ENCODE measurements at places on chromosomes 16 and 17. TPM values are rescaled to one million over a fixed set of nuclear protein-coding genes. Genes with fewer than 3 reads are reported as not detected.

- H3K36me3 ChIP-seq, result no peaks in the 10 kb centered on the region
- no peaks in the 10 kb centered on the region for H3K27me3 ChIP-seq
- no peak for DNase-seq
These were observed 34.1 kb downstream of the MEOX1 start for GRCh38 chr17:43627653-43628052.

- DNase-seq, result no peak
- no peaks in the 10 kb centered on the region for H3K36me3 ChIP-seq
- no peaks in the 10 kb centered on the region for H3K27me3 ChIP-seq
These were observed 1.9 kb downstream of the CREBBP start for GRCh38 chr16:3878610-3879009.

DNA sequence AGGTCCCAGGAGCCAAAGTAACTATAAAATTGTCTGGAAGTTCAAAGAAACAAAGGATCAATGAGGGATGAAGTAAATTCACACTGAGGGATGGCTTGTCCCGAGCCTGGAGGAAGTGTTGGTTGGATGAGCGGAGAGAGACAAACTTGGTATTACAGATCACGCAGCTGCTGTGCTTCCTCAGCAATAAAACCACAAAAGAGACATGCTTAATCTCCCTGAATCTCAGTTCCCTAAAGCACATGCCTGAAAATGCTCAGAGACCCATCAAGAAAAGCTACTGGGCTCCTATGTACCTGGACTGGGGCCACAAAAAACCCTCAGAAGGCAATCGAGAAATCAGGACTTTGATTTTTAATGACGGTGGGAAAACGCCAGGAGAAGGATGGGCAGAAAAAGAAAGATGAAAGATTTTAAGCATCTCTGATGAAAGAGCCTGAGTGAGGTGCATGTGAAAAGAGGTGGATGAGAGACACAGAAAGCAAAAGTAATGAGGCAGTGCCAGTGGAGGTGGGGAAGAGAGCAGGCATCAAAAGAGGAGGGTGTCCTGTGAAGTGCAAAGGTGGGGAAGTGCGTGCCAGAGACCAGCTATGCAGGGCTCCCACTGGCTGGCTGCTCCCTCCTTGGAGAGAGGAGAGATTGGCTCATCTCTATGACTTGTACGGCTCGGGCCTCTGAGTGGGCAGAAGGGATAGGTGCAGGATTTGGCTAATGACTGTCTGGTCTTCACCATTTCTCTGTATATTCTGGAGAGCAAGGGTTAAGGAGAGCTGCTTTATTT lies 143.7 kb downstream of the ABCC12 start:
- no peak for DNase-seq
- no peaks in the 10 kb centered on the region for H3K36me3 ChIP-seq
- H3K27me3 ChIP-seq, result no peaks in the 10 kb centered on the region

DNA sequence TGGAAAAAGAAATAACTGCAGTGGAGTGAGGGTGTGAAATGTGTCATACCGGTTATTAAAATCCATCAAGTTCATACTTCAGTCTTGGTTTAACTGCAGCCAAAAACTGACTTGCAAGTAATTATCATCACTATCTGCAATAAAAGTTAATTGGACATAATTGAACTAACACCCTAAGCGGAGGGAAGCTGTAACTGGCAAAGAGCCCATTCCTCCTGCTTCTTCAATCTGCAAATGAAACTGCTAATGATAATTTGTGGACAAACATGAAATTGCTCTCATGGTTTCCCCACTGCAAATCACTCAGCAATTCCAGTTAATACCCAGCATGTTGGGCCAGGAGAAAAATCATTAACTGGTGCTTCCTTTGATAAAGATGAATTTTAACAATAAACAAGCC lies 46.5 kb downstream of the FAM222B start:
- no peak for DNase-seq
- H3K4me3 ChIP-seq, result no peak overlapping the region
- H3K4me1 ChIP-seq, result no peaks in the 10 kb centered on the region
- no peak overlapping the region for H3K27ac ChIP-seq

- H3K27me3 ChIP-seq, result no peaks in the 10 kb centered on the region
- no peak overlapping the region for H3K4me3 ChIP-seq
- no peaks in the 10 kb centered on the region for H3K4me1 ChIP-seq
- no peaks in the 10 kb centered on the region for H3K36me3 ChIP-seq
- H3K27ac ChIP-seq, result no peak overlapping the region
These were observed 221.0 kb upstream of the WSB1 start for GRCh38 chr17:27072885-27073284.

- H3K4me3 ChIP-seq, result no peak overlapping the region
- no peak for DNase-seq
- H3K27ac ChIP-seq, result no peak overlapping the region
- no peaks in the 10 kb centered on the region for H3K4me1 ChIP-seq
These were observed 29.4 kb downstream of the NEUROD2 start for GRCh38 chr17:39578272-39578671.

DNA sequence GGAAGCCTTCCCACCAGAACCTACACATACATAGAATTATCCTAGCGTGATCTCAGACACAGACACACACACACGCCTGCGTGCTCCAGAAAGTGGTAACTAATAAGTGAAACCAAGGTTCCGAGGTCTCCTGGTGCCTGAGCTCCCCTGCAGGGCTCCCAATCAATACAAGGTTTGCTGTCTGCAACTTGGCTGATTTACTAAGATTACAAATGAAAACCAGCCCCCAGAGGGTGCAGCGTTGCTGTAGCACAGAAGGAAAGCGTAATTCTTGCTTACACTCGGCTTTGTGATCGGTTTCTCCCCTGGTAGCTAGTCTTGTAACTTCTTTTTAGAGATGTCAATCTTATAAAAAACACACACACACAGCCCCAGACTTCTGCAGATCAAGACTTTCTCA lies 334.1 kb upstream of the XYLT1 start:
- H3K4me3 ChIP-seq, result no peak overlapping the region
- DNase-seq, result no peak
- H3K27ac ChIP-seq, result no peak overlapping the region
- H3K4me1 ChIP-seq, result no peaks in the 10 kb centered on the region

DNA sequence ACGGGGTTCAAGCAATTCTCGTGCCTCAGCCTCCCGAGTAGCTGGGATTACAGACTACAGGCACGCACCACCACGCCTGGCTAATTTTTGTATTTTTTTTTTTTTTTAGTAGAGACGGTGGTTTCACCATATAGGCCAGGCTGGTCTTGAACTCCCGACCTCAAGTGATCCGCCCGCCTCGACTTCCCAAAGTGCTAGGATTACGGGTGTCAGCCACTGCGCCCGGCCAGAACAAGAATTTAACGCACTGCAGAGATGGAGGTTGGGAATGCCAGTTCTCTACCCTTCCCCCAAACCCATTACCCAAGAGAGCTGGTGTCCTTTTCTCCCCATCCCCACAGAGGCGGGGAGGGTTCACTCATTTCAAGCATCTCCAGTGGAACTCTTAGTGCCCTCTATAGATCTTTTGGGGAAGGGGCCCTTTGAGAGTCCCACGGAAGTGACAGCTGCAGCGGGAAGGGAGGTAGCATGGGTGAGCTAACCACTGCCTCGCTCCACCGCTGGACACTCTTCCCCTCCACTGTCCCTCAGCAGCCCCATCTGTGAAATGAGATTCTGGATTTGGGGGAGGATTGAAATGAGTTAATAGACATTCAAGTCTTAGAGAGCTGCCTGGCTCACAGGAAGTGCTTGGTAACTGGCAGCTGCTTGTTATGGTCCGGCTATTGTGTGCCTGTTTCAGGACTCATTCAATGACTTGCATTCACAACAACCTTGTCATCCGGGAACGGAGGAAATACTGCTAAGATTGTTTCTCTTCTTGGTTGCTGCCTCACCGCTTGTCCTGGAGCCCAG lies 3.5 kb upstream of the UBALD2 start:
- H3K27ac ChIP-seq, result peak overlapping the region; percentile 88
- H3K36me3 ChIP-seq, result no peaks in the 10 kb centered on the region
- H3K27me3 ChIP-seq, result no peaks in the 10 kb centered on the region
- peaks cover 14% of the 10 kb centered on the region for H3K4me1 ChIP-seq
- DNase-seq, result no peak

- no peaks in the 10 kb centered on the region for H3K4me1 ChIP-seq
- DNase-seq, result no peak
- no peaks in the 10 kb centered on the region for H3K36me3 ChIP-seq
- no peak overlapping the region for H3K4me3 ChIP-seq
These were observed 214.6 kb downstream of the SNX29 start for GRCh38 chr16:12191102-12191501.

DNA sequence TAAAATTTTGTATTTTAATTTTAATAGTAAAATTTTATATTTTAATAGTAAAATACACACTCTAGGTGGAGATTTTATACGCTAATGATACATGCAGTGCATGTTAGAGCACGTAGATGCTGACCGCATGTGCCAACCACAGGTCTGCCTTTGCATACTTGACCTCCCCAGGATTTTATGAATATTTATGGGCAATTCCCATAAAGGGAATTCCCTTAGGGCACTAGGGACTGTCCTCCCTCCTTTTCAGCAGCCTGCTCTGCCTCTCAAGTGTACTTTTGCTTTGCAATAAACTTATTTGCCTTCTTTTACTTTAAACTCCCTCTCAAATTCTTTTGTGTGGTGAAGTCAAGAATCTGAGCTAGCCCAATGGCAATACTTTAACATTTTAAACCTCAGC lies 217.7 kb upstream of the CDH8 start:
- H3K27me3 ChIP-seq, result no peaks in the 10 kb centered on the region
- no peak for DNase-seq
- no peaks in the 10 kb centered on the region for H3K36me3 ChIP-seq

DNA sequence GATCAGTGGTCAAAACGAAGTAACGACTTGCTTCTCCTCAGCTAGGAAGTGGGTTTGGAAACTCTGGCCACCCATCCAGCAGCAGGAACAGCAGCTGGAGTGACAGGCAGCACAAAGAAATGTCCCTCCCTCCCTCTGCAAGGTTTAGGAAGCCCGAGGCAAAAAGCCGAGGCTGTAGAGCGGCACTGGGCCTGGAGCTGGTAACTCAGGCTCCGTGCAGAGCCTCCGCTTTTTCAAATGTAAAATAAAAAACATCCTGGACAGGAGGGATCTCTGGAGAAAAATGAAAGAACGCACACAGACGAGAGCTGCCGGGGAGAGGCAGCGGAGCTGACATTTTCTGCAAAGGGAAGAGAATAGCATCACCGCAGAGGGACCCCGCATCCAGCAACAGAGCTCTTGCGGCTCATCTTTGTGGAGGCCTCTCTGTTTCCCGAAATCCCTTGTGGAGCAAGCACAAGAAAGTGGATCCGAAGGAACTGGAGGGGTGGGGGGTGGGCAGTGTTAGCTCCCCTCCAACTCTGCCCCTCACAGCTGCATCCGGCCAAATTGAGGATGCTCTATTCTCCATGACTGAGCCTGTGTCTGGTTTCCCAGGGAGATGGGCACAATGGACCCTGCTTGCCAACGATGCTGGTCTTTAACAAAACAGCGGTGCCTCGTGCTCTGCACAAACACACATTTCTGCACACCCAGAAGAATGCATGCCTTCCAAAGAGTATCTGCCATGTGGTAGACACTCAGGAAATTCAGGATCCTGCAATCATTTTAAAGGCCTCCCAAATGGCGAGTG lies 335.5 kb upstream of the ZFHX3 start:
- no peak overlapping the region for H3K4me3 ChIP-seq
- DNase-seq, result no peak
- no peak overlapping the region for H3K27ac ChIP-seq
- no peaks in the 10 kb centered on the region for H3K27me3 ChIP-seq
- no peaks in the 10 kb centered on the region for H3K4me1 ChIP-seq
- H3K36me3 ChIP-seq, result no peaks in the 10 kb centered on the region

- no peak for DNase-seq
- H3K4me1 ChIP-seq, result peaks cover 14% of the 10 kb centered on the region
- no peaks in the 10 kb centered on the region for H3K27me3 ChIP-seq
- H3K36me3 ChIP-seq, result no peaks in the 10 kb centered on the region
- H3K4me3 ChIP-seq, result no peak overlapping the region
These were observed 51.7 kb downstream of the ARHGAP27 start for GRCh38 chr17:45380991-45381390.

DNA sequence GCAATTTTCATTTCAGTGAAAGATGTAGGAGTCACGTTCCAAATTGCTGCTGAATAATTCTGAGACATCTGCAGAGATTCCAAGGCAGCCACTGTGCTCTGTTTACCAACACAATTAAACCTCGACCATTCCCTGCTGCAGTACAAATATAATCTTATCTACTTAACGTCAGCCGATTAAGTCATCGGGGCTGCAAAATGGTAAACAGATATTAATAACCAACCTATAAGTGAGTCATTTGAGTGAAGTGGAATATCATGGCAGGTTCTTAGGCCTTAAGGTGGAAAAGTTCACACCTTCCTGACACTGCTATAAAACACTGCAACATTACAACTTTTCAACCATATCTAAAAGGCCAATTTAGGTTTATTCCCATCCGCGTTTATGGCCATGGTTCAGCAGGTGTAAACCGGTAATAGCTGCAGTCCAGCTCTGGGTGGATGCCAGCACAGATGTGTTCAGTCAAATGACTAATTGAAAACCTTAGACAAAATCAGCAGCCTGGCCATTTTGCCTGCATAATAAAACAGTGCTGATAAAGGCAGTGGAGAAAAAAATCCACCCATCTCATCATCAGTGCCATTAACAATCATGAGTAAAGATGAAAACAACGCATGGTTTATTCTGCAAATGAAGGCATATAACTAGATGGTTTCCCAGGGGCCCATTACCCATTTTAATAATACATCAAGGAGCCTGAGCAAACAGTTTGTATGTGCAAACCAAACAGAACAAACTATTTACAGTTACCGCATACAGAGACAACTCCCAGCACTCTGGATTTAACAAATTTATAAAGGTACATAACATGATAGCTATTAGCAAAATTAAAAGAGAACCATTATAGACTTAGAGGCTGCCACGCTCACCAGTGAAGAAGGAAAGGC lies 202.9 kb upstream of the IRX3 start:
- H3K36me3 ChIP-seq, result no peaks in the 10 kb centered on the region
- no peak for DNase-seq
- H3K27me3 ChIP-seq, result no peaks in the 10 kb centered on the region
- no peaks in the 10 kb centered on the region for H3K4me1 ChIP-seq

DNA sequence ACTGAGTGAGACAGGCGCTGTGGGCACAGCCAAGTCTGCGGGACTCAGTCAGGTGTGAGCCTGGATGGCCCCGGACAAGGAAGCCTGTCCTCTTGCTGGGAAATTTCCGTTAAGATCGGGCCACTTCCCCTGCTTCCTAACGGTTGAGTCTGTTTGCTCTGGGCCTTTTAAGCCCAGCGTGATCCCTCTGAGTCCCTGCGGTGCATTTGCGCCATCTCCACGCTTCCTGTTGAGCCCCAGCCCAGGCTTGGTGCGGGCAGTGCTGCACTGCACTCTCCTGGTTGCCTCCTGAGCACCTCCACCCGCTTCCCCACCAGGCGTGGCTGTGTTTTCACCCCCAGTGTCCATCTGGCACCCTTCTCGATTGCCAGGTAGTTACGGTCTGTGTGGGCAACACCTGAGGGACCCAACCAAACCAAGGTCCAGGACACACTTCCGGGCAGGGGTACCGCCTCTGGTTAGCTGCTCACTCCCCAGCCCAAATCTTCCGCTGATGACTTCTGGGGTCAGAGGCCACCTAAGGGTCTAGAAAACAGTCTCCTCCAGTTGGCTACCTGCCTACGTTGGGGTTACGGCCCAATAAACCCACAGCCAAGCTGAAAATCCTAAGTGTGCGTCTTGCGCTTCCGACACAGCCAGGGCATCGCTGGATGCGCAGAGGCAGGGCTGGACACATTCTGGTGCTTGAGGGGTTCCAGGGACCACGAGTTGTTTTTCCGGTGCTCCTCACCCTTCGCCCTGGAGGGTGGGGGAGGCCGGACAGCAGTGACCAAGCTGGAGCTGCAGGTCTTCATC lies 1.4 kb upstream of the SLC25A10 start:
- no peaks in the 10 kb centered on the region for H3K36me3 ChIP-seq
- H3K27me3 ChIP-seq, result no peaks in the 10 kb centered on the region
- no peak overlapping the region for H3K27ac ChIP-seq
- no peak overlapping the region for H3K4me3 ChIP-seq
- no peak for DNase-seq

The ABCA6 gene
- 198 TPM for total RNA-seq

The GJC1 gene
- 4.3 TPM for total RNA-seq

The TBX2 gene
- total RNA-seq, result 5.7 TPM

The SULT1A2 gene
- total RNA-seq, result 1.3 TPM

All from breast epithelium (tissue), 4 donors.